ENCODE measurements at places on chromosomes 3 and 15.

DNA sequence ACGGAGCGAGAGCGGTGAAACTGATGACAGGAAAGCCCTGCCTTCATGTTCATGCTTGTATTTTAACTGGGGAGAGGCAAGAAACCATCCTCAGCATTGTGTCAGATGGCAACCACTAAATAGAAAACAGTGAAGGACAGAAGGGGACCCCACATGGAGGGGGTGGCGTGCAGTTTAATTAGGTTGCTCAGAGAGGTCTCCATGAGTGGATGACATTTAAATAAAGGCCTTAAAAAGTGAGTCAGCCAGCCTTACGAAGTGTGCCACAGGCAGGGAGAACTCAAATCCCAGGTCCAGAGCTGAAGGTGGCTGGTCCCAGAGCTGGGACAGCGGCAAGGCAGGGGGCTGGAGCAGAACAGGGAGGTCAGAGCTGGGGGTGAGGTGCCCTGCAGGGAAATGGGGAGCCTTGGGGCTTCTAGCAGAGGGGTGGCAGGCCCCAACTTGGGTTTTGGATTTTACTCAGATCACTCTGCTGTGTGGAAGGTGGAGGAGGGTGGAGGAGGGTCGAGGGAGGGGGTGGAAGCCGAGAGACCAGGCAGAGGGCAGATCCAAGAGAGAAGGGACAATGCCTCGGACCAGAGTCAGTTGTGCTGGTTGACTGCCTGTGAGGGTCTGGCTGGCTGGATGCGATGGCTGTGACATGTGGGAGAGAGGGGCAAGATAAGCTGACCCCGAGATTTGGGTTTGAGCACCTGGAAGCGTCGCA is 73.7 kb downstream of the KLF13 start:
- no peak for DNase-seq

GRCh38 chr15:85005746-85006145 is 24.1 kb downstream of the PDE8A start:
- DNase-seq: no peak

GRCh38 chr15:69704700-69705099 is 252.1 kb downstream of the RPLP1 start:
- no peak for DNase-seq

GRCh38 chr3:141407047-141407446 is 38.7 kb downstream of the ZBTB38 start:
- no peak for DNase-seq

GRCh38 chr3:119177321-119177720 is 3.9 kb downstream of the UPK1B start:
- DNase-seq: no peak

- DNase-seq: no peak
These were observed 407.5 kb downstream of the MECOM start for GRCh38 chr3:169256027-169256426.

DNA sequence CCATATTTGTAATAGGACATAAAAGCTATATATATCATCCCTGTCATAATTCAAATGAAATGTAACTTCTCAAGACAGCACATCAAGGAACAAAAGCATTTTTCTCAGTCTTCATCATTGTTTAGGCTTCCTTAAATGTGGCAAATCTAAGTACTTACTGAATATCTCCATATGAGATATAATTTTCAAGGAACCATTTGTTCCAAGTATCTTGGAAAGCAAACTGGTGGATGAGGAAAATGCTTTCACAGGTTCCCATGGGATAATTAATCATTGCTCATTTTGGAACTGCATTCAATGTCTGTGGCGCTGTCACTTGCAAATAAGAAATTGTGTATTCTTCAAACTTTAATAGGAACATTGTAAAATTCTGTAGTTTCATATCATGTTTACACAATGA is 52.6 kb upstream of the ZNF385D start:
- DNase-seq: no peak

GRCh38 chr15:25930931-25931330 is 67.8 kb upstream of the ATP10A start:
- no peak for DNase-seq

DNA sequence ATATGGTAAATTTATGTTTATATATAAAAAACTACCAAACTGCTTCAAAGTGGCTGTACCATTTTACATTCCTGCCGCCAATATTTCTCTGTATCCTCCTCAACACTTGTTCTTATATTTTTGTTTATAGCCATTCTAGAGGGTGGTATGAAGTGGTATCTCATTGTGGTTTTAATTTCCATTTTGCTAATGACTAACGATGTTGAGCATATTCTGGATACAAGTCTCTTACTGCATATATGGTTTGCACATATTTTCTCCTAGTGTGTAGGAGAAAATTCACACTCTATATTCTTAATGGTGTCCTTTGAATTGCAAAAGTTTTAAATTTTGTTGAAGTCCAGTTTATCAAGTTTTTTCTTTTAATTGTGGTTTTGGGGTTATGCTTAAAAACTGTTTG is 15.1 kb downstream of the NMD3 start:
- no peak for DNase-seq

- no peak for DNase-seq
These were observed 61.6 kb downstream of the OTOL1 start for GRCh38 chr3:161558236-161558635.

DNA sequence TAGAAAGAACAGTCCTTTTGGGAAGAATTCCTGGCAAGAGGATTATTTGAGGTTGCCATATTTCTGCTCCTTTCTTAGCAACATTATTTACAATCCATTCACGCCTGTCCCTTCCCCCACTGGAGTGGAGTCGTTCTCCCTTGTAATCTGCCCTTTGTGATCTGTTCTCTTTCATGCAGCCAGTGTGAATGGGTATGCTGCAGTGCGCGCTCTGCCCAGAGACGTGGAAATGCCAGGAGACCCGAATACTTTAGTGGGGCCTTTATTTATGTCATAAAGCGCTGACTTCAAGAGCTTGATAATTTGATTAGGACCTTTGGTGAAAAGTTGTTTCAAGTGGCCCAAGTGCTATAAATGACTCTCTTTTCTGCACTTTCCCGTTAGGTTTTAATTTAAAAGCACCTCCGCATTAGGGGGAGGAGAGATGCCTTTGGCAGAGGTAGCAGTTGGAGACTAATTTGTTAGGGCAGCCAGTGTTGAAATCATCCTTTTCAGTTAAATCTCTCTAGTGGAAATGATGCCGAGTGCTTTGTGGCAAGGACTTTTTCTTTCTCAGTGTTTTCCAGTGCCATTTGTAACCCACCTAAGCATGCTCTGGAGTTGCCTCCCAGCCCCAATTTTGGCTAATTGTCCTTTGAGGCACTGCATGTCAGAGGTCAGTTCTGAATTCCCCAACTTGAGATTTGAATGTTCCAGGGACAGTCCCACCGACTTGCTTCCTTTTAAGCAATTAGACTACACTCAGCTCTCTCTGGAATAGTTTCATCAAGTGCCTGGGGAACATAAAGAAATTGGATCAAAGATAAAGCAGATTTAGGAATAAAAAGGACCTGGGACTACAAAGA is 52.4 kb downstream of the PSMD6 start:
- DNase-seq: no peak

DNA sequence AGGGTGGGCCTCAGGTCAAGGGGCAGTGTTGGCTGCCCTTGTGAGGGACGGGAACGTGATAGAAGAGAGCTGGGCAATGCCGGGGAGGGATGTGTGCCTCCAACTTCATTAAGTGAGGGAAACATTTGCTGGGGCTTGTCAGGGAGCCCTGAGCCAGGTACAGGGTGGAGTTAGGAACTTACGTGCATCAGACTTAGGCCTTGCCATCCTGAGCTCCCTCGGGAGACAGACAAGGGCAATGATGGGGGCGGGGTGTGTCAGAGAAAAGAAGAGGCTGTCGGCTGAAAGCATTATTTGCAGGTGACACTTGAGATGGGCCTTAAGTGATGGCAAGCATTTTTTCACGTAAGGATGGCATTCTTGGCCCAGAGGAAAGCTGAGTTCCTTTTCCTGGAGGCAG is 1.6 kb downstream of the FAM131A start:
- DNase-seq: no peak

GRCh38 chr3:3212781-3213440 is 33.4 kb upstream of the CRBN start:
- DNase-seq: no peak

DNA sequence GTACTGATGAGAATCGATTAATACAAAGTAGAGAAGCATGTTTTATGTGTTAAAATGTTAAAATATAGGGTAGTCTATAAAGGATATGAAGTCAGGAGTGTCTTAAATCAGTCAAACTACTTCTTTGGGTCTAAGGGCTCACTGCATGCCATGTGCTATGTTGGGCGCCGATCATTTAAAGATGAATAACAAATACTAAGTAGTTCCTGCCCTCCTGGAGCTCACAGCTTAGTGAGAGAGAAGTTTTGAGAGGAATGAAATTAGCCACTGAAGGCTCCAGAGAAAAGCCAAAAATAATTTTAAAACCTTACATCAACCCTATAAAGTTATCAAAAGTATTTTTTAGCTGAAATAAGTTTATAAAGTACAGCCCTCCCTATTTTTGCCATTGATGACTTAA is 44.5 kb downstream of the BLM start:
- DNase-seq: no peak

DNA sequence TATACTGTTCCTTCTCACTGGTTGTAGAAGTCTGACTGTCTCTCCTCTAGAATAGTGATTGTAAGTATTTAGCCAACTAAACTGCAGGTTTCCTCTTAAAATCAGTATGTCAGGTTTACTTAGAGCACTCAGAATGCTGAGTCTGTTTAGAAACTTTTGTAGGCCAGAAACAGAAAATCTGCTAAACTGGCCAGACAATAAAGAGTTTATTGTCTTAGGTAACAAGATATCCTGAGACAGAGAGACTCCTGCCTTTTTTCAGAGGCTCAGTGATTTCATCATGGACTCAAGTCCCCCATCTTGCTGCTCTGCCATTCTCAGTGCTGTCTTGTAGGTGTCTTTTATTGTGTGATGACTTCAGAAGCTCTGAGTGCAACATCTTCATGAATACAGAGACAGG is 279.0 kb downstream of the MFSD1 start:
- DNase-seq: no peak

GRCh38 chr3:46599590-46599989 is 12.7 kb upstream of the FAM240A start:
- no peak for DNase-seq

- no peak for DNase-seq
These were observed 129.0 kb upstream of the LRRFIP2 start for GRCh38 chr3:37303416-37303815.

DNA sequence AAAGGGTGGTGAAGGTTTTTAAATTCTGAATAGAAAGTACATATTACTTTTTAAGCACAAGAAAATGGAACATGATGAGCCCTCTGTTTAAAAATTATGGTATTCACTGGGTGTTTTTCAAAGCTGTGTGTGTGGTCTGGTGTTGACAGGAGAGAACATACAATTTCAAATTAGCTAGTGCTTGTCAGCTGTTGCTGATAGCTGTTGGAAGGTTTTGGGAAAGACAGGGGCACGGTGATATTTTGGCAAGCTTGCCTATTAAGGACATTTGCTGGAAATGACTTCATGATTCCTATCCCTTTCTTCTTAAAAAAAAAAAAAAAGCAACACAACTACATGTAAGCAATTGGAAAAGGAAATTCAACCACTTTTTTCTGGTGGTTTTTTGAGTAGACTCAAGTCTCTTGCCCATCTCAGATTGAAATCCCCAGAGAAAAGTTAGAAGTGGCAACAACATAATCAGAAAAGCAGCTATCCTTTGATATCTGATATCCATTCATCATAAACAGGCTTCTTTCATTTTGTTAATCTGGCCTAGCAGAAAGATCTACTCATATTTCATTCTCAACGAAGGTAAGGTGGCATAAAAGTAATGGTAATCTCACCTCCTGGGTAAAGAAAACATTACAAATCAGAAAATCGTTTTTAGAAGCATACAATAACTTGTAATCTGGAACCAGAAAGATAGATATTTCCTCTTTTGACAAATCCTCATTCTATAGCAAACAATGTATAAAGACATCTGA is 130.0 kb downstream of the RBMS3 start:
- peak; percentile 3 for DNase-seq

- no peak for DNase-seq
These were observed 31.1 kb downstream of the SERP1 start for GRCh38 chr3:150515210-150515609.

- no peak for DNase-seq
These were observed 549.5 kb upstream of the GOLIM4 start for GRCh38 chr3:168645180-168645579.

GRCh38 chr15:72540606-72541237 is 66.6 kb downstream of the ARIH1 start:
- no peak for DNase-seq

- no peak for DNase-seq
These were observed 395.5 kb upstream of the KCNMB2 start for GRCh38 chr3:178140531-178141304.

- DNase-seq: no peak
These were observed 42.7 kb upstream of the TFRC start for GRCh38 chr3:196124608-196125007.

DNA sequence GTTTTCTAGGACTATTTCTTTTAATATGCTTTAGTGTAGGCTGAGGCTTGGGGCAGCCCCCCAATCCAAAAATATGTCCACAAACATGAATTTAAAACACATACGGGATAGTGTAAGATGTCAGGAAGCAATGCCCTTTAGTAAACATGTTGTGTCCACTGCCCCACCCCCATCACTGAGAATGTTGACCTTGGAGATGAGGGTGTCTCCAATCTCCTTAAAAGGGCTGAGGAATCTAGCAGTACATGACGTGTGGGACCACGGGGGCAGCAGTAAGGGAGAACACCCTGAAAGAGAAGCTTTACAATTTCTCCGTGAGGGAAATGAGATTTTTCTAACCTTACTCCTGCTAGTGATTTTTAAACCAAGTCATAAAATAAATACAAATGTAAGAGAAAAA is 84.7 kb downstream of the SQOR start:
- DNase-seq: no peak

DNA sequence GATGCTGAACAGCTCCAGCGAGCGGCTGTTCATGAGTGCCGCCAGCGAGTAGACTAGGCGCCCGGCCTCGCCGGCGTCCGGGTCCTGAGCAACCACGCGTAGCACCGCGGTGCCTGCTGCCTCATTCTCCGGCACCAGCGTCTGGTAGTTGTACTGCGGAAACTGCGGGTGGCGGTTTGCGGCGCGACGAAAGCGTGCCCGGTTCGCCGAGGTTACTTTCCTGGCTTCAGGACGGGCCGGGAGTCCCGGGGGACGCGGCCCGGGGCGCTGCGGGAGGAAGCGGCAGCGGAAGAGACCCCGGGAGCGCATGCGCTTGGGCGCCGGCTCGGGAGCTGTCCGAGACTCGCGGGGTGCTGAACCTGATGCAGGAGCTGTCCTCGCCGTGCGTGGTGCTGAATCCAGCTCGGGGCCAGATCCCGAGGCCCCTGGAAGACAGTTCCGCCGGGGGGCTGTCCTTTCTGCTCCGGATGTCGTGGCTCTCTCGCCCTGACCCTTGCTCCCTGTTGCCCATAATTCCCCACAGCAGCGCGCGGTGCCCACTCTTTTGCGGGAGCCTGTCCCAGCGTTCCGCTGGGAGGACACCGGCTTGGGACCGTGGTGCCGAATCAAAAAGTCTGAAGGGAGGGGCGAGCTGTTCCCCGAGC is 1.1 kb downstream of the CELSR3 start:
- DNase-seq: no peak

DNA sequence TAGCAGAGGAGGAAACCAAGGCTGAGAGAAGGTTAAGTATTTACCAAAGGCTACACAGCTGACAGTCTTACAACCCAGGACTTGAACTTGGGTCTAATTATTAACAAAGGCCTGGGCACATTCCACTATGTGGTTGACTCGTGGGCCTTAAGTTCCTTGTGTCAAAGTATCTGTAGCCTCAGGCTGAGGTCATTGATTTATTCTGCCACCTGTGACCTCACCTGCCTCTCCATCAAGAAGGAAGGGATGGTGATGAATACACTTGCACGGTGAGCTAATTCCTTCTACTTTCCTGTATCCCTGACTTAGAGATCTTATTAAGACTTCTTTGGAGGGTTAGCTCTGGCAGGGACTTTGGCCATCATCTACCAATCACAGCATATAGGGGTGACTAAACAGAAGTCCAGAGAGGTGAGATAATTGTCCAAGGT is 19.9 kb upstream of the LRRC58 start:
- no peak for DNase-seq

All from NCI-H1694 treated with DMSO at 0.1 percent for 48 hours (cell line).